ENCODE measurements at places on chromosomes 12 and 14. TPM values are rescaled to one million over a fixed set of nuclear protein-coding genes. Genes with fewer than 3 reads are reported as not detected.

ITGB7 gene
- total RNA-seq = 0.40 TPM

ANKS1B gene
- total RNA-seq = 1.9 TPM

GUCY2C gene
- total RNA-seq = not detected

TAS2R13 gene
- 2.4 TPM for total RNA-seq

AQP5 gene
- 0.52 TPM for total RNA-seq

GNB3 gene
- 2.0 TPM for total RNA-seq

STXBP6 gene
- 1.7 TPM for total RNA-seq

EIF2S3B gene
- total RNA-seq = 14.8 TPM

CLSTN3 gene
- 39.0 TPM for total RNA-seq

KITLG gene
- 68.7 TPM for total RNA-seq

GPR84 gene
- total RNA-seq = 0.07 TPM

KCNH3 gene
- total RNA-seq = 0.33 TPM

CPNE6 gene
- total RNA-seq = not detected

TSPAN9 gene
- total RNA-seq = 63.0 TPM

FAM186B gene
- total RNA-seq = 0.40 TPM

ALDH1L2 gene
- total RNA-seq = 58.2 TPM

EFCAB11 gene
- total RNA-seq = 3.4 TPM

ARHGEF25 gene
- total RNA-seq = 31.5 TPM

GALNT6 gene
- total RNA-seq = 11.6 TPM

ZFHX2 gene
- total RNA-seq = 0.83 TPM

GPD1 gene
- total RNA-seq = 0.20 TPM

FOXG1 gene
- 1.6 TPM for total RNA-seq

NRXN3 gene
- total RNA-seq = 2.9 TPM

SYT1 gene
- total RNA-seq = 25.2 TPM
